ENCODE measurements at places on chromosomes 4 and X. TPM values are rescaled to one million over a fixed set of nuclear protein-coding genes. Genes with fewer than 3 reads are reported as not detected.

DGKK gene
- 0.03 TPM for polyA plus RNA-seq

FAM47E gene
- 0.64 TPM for polyA plus RNA-seq

CXCL10 gene
- 0.14 TPM for polyA plus RNA-seq

TSPAN7 gene
- polyA plus RNA-seq = 94.3 TPM

GPRASP2 gene
- polyA plus RNA-seq = 18.2 TPM

AWAT2 gene
- polyA plus RNA-seq = not detected

LUZP4 gene
- polyA plus RNA-seq = not detected

C1QTNF7 gene
- polyA plus RNA-seq = 1.1 TPM

USP26 gene
- not detected for polyA plus RNA-seq

PNMA3 gene
- 4.3 TPM for polyA plus RNA-seq

UBA1 gene
- 125 TPM for polyA plus RNA-seq

DCAF8L2 gene
- polyA plus RNA-seq = not detected

DNA sequence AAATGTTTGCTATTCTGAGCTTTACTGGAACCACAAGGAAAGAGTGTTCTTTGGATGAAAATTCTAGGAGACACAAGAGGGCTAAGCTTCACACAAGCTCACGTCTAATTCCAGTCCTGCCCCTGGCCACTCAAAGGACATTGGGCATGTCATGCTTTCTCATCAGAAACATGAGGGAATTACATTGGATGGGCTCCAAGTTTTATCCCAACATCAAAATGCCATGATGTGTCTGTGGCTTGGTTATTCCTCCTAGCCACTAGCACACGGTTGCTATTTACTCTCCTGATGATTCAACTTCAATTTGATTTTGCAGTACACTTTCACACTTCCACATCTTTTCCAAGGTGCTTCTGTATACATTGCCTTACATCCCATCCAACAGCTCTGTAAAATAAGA, 149.6 kb upstream of the FAM9B start:
- no peak for DNase-seq

DNA sequence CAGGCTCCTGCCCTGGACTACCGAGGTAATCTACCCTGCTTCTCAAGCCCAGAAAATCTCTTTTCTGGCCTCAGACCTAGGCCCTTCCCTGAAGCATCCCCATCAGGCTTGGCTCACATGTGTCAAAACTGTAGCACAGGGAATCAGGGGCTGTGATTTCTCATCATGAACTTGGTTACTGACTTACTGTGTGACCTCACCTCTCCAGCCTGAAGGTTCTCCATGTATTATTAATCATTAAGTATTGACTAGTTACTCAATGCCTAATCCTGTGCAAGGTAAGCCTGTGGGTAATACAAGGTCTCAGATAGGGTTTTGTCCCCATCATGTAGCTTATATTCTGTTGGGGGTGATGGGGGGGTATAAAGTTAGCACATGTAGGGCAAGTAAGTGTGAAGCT, 6.8 kb downstream of the SRPX2 start:
- DNase-seq = no peak

GRCh38 chr4:87219632-87220093, 755 bp downstream of the KLHL8 start:
- peak; percentile 69 for DNase-seq

DNA sequence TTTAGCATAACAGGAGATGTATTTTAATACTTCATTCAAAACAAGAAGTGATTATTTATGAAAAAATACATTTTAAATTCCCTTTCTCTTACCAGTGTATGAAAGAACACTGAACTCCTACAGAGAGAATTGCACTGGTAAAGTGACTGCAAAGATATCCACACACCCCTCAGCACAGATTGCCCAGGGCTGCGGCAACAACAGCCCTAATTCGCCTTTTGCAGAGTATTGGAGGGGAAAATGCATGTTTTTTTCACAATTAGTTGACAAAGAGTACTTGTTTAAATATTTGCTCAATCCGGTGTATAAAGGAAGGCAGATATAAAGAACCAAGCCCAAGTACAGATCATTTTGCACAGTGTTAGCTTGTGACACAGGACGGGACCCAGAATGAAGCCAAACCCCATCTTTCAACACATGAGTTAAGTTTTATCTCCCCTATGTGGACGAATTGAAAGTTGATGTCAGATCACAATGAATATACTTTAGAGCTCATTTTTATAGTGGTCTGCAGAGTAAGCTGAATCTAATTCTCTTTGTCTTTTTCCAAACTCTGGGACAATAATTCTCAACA, 551.4 kb upstream of the IGFBP7 start:
- DNase-seq = peak; percentile 4

GRCh38 chr4:48078862-48079655, 55.0 kb downstream of the TXK start:
- no peak for DNase-seq

- no peak for DNase-seq
Measured at GRCh38 chr4:176404621-176405020, 84.9 kb downstream of the SPCS3 start.

GRCh38 chr4:136524039-136524438, 1008.3 kb downstream of the PCDH18 start:
- DNase-seq = no peak

DNA sequence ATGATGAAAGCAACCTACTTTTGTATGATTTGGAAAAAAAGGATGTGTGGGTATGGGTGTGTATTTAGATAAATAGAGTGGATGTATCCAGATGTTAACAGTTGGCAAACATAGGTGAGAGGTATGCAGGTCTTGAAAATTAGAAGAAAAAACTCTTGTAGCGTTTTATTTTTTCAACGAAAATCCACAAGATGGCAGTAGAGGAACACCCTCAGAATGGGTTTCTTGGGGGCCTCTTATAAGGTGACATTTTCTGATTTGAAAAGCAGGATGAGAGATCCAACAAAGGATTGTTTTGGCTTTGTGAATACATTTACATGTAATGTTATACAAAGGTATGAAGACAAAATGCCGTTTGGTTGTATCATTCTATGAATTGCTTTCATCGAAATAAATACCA, 68.3 kb downstream of the FMR1NB start:
- peak; percentile 46 for DNase-seq

DNA sequence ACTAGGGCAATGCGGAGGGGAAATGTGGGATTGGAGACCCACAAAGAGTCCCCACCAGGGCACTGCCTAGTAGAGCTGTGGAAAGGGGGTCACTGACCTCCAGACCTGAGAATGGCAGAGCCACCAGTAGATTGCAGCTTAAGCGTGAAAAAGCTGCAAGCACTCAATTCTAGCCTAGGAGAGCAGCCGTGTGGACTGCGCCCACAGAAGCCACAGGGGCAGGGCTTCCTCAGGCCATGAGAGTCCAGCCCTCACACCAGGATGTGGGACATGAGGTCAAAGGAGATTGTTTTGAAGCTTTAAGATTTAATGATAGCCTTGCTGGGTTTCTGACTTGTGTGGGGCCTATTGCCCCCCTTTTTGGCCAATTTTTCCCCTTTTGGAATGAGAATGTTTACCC, 379.0 kb downstream of the INPP4B start:
- no peak for DNase-seq

DNA sequence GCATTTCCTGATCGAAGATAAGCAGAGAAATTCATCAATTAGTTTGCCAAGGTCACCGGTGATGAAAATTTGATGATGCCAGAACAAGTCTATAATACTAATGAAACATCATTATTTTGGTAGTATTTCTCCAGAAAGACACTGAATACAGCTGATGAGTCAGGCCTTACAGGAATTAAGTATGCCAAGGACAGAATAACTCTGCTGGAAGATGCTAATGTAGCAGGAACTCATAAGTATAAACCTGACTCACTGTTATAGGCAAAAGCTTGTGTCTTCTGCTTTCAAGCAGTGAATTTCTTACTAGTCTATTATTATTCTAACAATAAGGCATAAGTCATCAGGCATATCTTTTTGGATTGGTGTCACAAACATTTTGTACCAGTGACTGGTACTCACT, 1825.1 kb upstream of the IGFBP7 start:
- DNase-seq = peak; percentile 1

DNA sequence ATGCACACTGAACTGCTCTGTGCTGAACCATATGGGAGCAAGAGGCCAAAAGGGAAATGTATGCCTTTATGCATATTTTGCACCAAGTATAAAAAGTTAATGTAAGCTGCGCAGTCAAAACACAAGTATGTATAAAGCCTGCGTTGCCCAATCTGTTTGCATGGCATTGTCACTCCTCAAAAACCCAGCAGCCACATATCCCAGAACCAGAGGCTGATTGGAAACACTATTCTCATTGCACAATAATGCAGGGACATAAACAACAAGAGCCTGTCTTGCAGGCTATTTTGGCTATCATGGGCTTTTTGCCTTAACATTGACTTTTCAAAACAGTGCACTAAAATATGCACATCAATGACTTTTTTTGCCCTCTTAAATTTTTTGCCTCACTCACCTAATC, 5.1 kb upstream of the ASB9 start:
- no peak for DNase-seq

DNA sequence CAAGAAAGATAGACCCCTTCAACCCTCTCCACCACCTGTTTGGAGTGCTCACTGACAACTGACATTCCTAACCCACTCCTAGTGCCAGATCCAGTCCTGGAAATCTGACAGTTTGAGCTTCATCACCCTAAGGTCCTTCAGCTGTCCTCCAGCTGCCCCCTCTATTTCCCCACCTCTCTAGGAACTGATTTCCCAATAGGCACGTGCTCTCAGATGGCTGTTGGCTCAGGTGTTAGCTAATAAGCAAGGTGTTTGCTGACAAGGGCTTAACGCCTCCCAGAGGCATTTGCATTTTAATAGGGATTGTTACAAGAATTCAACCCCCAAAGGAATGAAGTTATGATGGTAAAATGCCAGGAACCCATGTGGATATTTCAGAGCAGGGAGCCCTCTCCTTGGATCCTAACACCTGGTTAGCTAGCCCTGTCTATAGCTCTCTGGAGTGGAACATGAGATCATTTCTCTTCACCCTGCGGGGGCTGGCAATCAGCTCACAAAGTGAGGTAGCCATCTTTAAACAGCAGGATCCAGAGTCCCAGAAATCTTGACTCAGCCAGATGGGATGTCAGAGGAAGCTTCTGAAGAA, 348.5 kb upstream of the SFRP2 start:
- no peak for DNase-seq

GRCh38 chrX:24550166-24550565, 85.1 kb downstream of the PDK3 start:
- DNase-seq = no peak

- peak; percentile 97 for DNase-seq
Measured at GRCh38 chr4:184763150-184763780, 29.4 kb upstream of the CENPU start.

- no peak for DNase-seq
Measured at GRCh38 chrX:146409528-146409927, 400.0 kb upstream of the CXorf51B start.

GRCh38 chr4:104451573-104451972, 43.1 kb downstream of the CXXC4 start:
- peak; percentile 17 for DNase-seq

GRCh38 chr4:136861091-136861490, 671.2 kb downstream of the PCDH18 start:
- peak; percentile 52 for DNase-seq

DNA sequence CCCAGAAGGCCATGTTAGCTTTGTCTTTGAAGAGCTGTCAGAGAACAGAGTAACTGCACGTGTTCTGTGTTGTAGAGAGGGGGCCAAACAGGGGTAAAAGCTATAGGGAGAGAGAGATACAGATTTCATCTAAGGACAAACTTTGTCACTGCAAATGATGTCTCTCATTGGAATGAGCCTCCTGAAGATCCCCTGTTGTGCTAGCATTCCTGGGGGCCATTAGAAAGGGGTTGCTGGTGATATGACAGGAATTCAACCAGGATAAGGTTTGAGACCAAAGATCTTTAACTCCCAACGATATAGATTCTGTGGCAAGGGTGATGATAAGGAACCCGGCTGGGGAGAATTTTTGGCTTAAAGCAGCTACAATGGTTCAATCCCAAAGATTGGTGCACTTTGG, 16.8 kb downstream of the MID1 start:
- no peak for DNase-seq

- DNase-seq = no peak
Measured at GRCh38 chrX:109172091-109172602, 309.7 kb downstream of the GUCY2F start.

GRCh38 chrX:42751573-42751972, 26.4 kb downstream of the PPP1R2C start:
- DNase-seq = no peak

DNA sequence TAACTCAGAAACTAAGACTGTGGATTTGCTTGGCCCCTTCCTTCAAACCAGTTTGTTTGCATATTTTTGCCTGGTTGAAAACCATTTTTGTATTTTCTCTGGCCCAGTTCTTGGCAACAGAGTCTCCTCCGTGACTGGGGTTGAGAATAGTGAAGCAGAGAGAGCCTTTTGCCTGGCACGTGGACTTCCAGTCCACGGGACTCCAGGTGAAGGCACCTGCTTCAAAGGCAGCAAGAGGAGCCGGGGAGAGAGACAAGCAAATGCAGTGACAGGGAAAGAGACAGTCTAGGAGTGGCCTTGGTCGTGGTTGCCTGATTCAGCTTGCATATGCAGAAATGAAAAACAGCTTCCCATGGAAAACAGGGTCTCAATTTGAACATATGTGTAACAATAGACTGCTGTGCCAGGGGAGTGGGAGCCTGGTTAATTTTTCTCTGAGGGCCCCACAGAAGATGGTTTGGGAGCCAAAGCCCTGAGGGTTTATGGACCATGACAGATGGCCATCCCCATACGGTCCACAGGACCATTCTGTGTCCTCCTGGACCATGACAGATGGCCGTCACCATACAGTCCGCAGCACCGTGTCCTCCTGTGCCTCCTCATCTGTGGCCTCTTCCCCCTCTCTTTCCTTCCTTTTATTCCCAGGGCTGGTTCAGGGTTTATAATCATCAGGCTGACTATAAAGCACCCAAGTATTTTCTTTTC, 272.2 kb upstream of the RASGEF1B start:
- no peak for DNase-seq

DNA sequence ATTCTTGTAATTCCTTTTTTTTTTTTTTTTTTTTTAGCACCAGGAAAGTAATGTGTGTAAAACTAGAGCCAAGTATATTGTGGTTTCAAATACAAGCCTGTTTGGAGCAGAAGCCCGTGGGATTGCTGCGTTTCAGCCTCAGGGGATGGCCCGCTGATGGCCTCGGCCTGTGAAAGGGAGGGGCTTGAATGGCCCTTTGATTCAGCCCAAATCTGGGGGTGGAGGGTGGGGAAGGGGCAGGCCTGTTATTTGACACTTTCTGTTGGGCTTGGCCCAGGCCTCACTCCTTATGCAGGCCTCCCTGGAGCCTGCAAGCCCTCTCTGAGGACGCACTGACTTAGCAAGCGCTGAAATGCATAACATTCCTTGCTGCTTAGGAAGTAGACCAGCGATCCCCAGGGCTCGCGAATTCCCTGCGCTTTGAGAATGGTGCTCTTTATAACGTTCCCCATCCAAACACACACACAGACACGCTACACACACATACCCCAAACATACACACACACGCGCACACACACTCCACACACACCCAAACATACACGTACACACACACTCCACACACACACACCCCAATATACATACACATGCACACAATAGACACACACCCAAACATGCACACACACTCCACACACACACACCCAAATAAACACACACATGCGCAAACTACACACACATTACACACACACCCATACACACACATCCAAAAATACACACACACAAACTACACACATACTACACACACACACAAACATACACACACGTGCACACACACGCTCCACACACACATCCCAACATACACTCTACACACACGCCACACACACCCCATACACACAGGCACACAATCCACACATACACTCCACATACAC, 29.6 kb downstream of the TLR10 start:
- peak; percentile 97 for DNase-seq

- DNase-seq = no peak
Measured at GRCh38 chr4:25313201-25313895, 774 bp downstream of the ZCCHC4 start.
